ENCODE measurements at places on chromosomes 2 and 18.

DNA sequence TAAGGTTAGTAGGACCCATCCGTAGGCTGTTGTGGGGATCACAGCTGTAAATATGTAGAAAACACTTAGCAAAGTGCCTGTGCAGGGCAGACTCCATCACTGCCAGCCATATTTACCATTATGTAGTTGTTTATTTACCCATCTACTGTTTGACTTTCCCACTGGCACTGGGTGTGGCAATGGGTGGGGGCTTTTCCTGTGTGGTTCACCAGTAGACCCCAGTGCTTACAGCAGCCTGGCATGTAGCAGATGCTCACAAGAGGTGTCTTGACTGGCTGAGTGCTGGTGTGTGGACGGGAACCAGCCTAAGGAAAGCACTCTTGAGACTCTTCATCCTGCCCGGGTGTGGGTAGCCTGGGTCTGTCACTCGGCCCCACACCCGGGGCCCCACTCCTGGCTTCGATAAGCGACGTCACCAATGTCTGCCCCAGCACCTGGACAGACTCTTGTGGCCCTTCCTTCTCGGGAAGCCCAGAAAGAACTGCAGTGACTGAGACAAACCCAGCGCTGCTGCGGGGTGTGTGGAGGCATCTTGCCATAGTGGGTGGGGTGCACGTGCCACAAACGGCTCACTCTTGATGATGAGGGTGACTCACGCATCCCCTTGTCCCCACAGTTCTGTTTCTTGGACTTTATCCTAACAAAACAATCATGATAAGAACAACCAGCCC lies 78.3 kb downstream of the HDAC4 start:
- DNase-seq: no peak

DNA sequence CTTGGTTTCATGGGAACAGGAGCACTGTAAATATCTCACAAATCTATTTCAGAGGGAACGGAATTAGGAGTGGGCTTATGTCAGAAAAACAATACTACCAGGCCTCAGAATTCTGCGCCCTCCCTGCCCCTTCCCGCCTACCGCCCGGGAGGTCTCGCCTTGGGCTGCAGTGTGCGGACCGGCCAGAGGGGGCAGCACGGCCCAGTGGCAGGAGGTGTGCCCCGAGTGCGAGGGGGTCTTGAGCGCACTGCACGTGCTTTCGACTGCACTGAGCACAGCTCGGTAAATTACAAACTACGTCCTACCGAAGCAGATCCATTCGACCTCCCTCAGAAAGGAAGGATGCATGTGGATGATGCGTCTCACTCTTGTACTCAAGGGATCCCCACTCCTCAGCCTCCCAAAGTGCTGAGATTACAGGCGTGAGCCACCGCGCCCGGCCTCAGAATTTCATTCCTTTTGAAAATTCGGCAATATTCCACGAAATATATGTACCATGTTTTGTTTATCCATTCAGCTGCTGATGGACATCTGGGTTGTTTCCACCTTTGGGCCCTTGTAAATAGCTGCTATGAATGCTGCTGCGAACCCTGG lies 297.0 kb downstream of the BCL2 start:
- DNase-seq: no peak

- no peak for DNase-seq
Observed at GRCh38 chr2:48512571-48512970, 17.4 kb upstream of the STON1 start.

DNA sequence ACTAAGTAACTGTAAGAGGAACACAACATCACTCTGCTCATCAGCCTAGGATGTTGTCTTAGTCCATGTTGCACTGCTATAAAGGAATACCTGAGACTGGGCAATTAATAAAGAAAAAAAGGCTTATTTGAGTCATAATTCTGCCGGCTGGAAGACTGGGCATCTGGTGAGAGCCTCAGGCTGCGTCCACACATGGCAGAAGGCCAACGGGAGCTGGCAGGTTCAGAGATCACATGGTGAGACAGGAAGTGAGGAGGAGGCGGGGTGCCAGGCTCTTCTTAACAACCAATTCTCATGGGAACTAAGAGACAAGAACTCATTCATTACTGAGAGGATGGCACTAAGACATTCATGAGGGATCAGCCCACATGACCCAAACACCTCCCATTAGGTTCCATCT lies 46.8 kb downstream of the EPG5 start:
- peak; percentile 13 for DNase-seq

GRCh38 chr2:235148201-235149170 lies 196.7 kb downstream of the SH3BP4 start:
- DNase-seq: no peak

DNA sequence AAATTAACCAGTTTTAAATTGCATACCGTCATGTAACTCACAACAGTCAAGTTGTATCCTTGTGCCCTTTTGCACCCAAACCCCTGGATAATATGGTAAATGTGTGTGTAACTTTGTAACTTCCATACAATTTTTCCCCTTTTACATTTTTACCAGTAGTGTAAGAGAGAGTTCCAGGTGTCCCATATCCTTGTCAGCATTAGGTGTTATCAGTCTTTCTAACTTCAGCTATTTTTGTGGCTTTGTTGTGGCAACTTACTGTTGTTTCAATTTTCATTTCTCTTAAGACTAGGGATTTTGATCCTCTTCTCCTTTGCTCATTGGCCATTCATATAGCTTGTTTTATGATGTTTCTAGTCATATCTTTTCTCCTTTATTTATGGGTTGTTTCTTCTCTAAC lies 94.6 kb downstream of the LCLAT1 start:
- no peak for DNase-seq

DNA sequence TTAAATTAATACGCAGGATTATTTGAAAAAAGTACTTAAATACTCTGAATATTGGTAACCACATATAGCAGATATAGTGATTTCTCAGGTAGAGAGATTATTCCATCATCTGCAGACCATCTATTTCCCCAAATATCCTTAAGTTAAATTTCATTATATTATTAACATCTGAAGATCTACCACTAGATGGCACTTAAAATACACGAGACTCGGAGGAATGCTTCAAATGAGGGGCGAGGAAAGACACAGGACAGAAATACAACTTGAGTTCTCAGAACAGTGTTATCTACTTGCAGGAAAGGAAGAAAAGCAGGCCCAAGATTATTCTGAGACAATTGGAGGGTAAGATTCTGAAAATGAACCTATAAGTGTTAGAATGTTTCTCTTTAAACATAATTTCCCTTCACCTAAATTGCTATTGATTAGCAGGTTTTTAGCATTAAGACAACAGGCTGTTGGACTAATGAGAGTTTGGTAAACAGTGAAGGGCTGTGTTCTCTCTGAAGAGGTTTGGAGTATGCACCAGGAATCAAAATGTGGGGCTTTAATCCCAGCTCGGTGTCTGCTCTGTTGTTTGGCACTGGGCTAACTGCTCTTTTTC lies 76.9 kb upstream of the GCFC2 start:
- DNase-seq: peak; percentile 55

- DNase-seq: no peak
Observed at GRCh38 chr2:227871375-227871791, at the start of gene DAW1. DAW1 (plus strand) TSS chr2:227871631; CDS start chr2:227871690, 59 bp downstream.

DNA sequence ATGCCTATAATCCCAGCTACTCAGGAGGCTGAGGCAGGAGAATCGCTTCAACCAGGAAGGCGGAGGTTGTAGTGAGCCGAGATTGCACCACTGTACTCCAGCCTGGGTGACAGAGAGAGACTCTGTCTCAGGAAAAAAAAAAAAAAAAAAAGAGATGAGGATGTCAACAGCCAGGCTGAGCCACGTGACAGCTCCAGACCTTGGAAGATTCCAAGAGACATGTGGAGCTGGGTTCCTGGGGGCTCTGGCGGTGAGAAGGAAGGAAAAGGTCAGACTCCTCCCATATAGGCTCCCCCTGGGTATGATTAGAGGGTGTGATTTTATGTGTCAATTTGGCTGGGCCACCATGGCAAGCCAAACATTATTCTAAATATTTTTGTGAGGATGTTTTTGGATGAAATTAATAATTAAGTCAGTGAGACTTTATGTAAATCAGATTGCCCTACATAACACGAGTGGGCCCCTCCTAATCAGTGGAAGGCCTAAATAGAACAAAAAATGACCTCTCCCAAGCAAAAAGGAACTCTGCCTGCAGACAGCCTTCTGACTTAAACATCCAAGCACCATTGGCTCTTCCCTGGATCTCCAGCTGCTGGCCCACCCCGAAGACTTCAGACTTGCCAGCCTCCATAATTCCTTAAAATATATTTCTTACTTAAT lies 81.6 kb downstream of the MRO start:
- DNase-seq: no peak

- no peak for DNase-seq
Observed at GRCh38 chr2:68203587-68203986, 45.9 kb downstream of the PNO1 start.

DNA sequence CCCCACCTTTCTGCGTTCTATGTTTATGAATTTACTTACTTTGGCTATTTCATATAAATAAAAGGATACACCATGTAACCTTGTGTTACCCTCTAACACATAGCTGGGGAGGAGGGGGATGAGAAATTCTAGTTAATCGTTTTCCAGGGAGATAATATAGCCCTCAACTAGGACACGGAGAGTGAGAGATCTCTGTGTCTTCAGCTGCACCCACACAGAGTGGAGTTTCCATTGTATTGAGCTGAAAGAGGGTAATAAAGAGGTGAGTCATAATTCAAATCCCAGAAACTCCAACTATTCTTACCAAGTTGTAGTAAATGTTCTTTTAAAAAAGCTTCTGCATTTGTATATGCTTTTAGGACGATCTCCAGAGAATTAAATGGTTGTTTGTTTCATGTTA lies 110.1 kb upstream of the SULT1C3 start:
- DNase-seq: no peak

GRCh38 chr2:172845028-172845630 lies 109.5 kb downstream of the RAPGEF4 start:
- DNase-seq: no peak

DNA sequence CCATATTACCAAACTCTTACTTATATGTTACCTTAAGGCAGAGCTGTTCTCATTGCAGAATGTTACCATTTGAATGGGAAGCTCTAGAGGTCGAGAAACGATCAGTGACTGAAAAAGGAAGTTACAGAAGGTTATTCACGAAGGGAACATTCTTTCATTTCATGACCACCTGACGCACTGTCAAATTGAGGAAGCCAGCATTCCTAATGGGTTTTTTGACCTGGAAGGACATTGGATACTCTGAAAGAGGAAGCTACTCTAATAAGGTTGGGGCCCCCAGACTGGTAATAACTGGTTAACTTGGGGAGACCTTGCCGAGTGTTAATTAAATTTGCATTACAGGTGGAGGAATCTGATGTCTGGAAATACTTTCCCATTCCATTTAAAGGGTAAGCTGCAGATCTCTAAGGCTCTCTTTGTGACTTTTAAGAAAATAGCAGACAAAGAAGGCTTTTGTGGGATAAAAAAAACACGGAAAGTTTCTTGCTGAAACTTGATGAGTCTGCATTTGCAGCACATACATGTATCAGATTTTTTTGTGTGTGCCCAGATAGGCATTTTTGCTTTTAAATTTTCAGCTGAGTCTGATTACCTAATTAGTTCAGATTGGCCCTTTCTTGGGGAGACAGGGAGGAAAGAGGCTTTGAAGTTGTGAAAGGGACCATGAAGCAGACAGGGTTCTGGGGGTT lies 137.1 kb downstream of the LTBP1 start:
- DNase-seq: no peak

- no peak for DNase-seq
Observed at GRCh38 chr2:226531061-226531810, 268.4 kb downstream of the IRS1 start.

Data from anterior cingulate cortex (tissue), 58 donors.